AG08395 (cell line): ENCODE measurements at places on chromosomes 5 and 9.

DNA sequence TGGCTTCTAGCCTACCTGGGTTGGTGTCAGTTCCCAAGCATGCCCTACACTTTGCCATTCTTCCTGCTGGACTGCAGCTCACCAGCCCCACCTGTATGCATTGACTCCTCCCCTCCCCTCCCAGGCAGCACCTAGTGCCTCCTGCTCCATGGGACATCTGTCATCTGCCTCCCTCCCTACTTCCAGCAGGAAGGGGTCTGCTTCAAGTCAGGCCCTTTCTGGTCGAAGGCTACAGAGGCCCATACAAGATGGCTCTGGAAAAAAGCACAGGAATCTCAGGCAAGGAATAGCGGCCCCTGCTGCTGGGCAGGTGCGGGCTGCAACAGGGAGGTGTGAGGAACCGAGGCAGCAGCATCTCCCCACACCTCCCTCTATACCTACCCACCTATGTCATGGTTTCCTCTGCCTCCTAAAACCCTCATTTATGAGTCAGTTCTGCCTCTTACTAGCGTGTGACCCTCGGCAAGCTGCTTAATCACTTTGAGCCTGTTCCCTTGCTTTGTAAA is 19.7 kb downstream of the WWC1 start:
- DNase-seq, result no peak

DNA sequence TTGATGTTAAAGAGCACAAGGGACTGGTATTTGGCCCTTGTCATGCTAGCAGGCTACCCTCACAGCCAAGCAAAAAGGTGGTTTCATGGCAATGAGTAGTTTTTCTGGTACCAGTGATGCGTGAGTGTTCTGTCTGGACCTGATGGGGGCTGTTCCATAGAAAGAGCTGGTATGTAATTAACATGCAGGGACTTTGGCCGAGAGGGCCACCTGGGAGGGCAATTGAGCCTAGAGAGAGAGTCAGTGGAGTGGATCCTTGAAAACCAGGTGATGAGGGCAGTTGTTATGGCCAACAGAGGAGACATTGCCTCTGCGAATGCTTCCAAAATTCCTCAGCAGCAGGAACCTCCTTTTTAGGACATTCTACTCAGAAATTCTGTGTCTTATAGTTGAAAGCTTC is 383.3 kb downstream of the PSAT1 start:
- DNase-seq, result no peak

GRCh38 chr9:122827761-122828093 is 661 bp downstream of the PDCL start:
- DNase-seq, result peak; percentile 39

DNA sequence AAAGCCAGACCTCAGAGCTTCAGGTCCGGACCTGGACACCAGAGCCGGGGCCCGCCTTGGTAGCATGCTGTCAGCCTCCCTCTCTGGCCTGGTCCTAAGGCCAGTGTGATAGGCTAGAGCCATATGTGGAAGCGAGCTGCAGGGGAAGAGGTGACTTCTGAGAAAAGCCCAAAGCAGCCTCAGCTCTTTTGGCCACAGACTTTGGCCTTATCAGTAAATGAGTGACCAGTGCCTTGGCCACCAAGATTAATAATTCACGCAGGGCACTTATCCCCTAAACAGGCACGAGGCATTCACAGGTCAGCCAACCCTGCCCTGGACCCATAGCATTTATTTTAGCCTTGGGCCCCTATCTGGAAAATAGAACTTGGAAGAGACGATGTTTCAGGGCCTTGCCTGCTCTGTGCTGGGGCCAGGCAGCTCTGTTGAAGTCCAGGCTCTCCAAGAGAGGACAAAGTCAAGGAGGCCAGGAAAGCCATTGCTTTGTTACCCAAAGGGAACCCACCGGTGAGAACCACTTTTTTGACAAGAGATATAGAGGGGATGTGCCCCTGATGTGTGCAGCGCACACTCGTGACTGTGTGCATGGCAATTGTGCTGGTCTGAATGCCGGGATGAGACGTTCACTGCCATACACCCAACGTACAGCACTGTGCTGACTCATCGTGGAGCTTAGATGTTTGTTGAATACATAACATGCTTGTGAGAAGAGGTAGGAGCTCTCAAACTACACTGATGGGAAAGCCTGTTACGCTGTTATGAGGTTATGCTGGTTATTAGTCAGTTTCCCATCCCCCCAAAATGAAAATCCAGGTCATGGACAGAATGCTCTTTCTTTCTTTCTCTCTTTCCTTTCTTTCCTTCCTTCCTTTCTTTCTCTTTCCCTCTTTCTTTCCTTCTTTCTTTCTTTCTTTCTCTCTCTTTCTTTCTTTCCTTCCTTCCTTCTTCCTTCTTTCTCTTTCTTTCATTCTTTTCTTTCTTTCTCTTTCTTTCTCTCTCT is 5.0 kb upstream of the SLC34A1 start:
- peak; percentile 45 for DNase-seq

GRCh38 chr5:141783947-141784296 is 94.3 kb downstream of the PCDH1 start:
- DNase-seq, result no peak

DNA sequence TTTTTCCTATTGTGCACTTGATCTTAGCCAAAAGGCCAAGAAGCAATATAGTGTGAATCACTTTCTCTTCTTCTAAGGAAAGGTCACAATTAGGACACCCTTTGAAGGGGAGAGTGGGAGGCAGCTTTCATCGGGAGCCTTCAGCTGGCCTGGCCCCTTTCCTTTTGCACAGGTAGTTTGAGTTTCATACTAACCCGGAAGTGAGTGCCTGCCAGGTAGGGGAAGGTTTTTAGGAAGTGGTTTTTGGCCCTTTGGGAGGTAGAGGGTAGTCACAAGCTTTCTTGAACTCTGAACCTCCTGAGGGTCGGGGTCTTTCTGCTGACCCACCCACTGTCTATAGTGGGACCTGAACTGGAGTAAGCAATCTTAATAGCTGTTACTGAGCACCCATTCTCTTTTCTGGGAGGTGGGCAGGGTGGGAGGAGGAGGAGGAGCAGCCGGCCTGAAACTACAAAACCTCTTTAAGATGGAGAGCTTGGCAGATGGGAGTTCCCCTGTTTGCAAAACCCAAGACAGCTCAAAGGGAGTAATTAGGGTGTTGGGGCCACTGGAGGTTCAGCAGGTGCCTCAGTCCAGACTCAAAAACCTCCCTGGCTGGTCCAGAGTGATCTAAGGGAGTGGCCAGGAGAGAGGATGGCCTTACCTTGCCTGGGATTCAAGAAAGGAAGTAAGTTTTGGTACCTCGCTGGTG is 6.0 kb downstream of the LARP1 start:
- no peak for DNase-seq

DNA sequence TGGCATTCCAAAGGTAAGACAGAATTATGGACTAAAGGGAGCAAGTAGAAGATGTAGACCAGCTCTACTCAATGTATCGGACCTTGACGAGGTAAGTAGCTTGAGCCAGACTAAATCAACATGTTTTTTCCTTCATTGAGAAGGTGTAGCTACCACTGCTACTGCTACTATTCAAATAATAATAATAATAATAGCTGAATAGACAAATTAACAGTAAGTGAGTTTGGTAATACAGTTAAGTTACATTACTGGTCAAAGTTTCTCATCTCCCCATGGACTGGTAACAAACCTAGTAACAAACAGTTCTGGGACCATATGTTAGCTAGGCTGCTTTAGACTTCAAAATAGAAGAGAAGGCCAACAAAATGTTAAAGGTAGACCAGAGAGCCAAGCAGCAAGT is 609.2 kb downstream of the TLE1 start:
- DNase-seq, result no peak

DNA sequence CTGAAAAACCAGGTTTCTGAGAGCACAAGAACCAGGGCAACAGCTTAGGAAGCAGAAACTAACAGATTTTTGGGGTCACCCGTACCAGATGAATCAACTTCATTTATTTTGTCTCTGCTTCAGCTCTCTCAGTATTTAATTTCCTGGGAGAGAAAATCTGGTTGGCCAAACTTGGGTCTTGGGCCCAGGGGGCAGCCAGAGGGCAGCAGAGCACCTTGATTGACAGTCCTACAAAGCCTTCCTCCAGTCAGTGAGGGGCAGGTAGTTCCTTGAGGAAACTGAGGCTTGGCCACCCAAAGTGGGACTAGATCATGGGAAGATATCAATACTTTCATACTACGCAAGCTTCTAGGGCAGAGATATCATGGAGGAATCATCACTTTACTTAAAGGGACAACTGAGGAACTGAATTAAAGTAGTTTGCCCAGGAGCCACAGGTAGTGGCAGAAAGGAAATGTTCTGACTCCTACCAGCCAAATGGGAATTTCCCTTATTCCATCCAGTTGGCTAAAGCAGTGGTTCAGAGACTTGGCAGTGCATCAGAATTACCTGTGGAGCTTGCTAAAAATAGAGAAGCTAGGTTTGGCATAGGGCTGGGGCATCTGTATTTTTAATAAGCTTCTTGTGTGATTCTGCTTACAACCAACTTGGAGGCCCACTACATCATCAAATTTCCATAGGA is 21.5 kb upstream of the ARHGAP26 start:
- no peak for DNase-seq

DNA sequence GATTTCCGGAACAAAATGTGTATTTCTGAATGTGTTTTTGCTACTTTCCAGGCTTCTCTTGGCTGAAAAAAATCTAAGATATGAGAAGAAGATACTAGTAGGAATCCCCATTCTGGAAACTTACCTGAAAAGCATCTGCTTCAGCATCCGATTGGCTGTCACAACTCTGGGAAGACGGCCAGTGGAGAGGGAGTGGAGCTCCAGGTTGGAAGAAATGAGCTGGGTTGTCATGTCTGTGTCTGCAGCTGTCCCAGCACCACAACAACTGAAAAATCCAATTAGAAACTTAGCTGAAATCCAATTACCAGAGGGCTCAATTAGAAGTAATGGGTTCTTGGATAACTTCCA is 3.0 kb downstream of the PSMB7 start:
- no peak for DNase-seq

GRCh38 chr5:168978015-168978414 is 322.9 kb downstream of the SLIT3 start:
- DNase-seq, result peak; percentile 67

DNA sequence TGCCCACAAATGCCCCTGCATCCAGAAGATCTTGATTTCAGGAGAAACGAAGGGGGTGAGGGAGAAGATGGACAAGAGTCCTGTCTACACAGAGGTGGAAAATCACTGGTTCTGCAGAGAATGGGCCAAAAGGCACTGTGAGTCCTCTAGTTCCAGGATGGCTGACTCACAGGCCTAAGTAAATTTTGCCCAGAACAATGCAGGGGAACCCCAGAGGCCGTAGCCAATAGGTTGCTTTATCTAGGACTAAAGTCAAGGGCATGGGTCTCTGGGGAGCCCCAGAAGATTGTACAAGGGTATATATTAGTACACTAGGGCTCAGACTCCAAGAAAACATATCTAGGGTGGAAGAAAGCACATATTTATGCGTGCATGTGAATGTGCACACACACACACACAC is 98.0 kb downstream of the SLIT3 start:
- no peak for DNase-seq

DNA sequence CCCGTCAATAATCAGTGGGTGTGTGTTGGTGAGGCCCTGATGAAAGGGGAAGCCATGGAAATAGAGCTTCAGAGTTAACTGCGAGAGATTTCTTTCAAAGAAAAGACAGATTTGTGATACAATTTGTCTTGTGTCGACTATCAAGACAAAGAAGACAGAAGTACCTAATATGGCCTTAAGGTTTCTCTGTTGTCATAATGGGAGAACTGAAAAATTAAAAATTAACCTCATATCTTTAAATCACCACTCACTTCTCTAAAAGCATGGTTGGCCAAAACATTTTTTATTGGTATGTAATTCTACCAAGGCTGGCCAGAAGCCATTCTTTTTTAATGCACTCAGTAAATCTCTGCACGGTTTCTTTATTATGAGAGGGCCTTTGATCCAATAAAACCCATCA is 282.9 kb upstream of the WWC1 start:
- no peak for DNase-seq

GRCh38 chr9:100602342-100602801 is 24.5 kb downstream of the CAVIN4 start:
- DNase-seq, result peak; percentile 57

- DNase-seq, result no peak
Observed at GRCh38 chr9:18238752-18239447, 235.1 kb upstream of the ADAMTSL1 start.

- DNase-seq, result no peak
Observed at GRCh38 chr9:84716217-84716616, 46.7 kb downstream of the NTRK2 start.

- no peak for DNase-seq
Observed at GRCh38 chr9:97767891-97768290, 70.8 kb upstream of the XPA start.
